Pons (tissue), 1 donor: ENCODE measurements at places on chromosomes 12 and 14.
A peak's percentile ranks its signal among the peaks of the same experiment; 100 is the strongest.

DNA sequence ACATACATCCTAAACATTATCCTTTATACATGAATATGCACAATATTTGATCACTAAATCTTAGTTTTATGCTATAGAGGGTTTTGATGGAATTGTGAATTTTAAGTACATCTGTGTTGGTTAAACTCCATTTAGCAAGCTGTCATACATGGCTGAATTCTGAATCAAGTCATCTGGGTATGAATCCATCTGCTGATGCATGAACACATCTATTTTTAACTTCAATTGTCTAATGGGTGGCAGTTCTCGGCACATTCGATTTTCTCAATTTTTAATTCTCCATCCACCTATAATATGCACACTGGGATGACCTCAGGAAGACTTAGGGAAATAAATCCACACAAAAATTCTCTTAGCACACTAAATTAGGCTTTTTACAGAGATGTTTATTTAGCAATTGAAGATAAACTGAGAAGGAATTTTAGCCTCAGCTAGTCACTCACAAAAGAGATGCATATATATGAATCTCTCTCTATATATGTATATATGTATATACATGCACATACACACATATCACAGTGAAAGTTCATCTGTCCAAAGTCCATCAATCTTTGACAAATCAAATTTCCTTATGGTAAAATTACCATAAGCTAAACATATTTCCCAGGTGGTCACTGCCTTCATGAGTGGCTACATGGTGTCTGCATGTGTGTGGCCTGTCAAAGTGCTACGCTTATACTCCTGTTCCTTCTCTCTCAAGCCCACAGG lies 44.5 kb upstream of the VPS33A start:
- no peak for DNase-seq

- no peak for DNase-seq
Measured at GRCh38 chr12:116099652-116100432, 177.7 kb downstream of the MED13L start.

GRCh38 chr14:60164712-60165546 lies at the start of gene DHRS7:
DHRS7 (minus strand) TSS chr14:60165398; CDS start chr14:60165309, 89 bp downstream.
- peak; percentile 88 for DNase-seq

- DNase-seq = no peak
Measured at GRCh38 chr14:62030387-62030786, 268.2 kb downstream of the SNAPC1 start.

GRCh38 chr12:53624956-53625355 lies 1.2 kb downstream of the ATF7 start:
- peak; percentile 55 for DNase-seq

GRCh38 chr12:66916189-66916588 lies 237.3 kb upstream of the GRIP1 start:
- DNase-seq = no peak

- no peak for DNase-seq
Measured at GRCh38 chr14:57297852-57298251, 29.1 kb downstream of the AP5M1 start.

DNA sequence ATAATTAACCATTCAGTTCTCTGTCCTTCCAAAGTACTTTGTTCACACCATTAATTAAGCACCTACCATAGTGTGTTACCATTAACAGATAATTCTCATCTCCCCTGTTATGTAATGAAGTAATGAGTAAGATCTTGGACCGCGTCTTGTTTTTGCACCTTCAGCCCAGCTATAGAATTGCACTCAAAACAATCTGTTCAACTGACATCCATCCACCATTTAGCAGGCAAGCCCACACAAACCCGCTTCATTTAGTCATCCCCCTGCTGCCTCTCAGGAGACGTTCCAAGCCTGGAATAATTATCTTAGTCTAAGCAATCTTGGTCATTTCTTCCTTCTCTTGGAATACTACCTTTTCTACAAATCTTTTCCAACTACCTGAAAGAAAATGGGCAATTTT lies 74.4 kb downstream of the DUSP16 start:
- DNase-seq = no peak

- DNase-seq = no peak
Measured at GRCh38 chr12:17691369-17691768, 398.6 kb downstream of the RERGL start.

DNA sequence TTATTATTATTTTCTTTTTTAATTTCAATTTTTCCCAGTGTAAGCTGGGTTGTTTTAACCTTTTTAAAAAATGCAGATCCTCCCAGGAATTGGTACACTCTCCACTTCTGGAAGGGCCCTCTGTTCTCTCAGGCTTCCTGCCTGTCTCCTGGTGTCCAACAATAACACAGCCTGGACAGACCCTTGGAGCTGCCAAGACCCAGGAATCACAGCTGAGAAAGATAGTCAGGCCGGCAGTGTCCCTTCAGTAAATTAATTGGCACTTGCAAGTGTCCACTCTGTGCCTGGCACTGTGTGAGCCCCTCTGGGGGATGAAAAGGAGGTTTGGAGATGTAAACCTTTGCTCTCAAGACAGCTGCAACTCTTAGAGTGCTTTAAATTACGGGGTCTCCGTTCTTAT lies 113.3 kb downstream of the SMOC1 start:
- DNase-seq = no peak

DNA sequence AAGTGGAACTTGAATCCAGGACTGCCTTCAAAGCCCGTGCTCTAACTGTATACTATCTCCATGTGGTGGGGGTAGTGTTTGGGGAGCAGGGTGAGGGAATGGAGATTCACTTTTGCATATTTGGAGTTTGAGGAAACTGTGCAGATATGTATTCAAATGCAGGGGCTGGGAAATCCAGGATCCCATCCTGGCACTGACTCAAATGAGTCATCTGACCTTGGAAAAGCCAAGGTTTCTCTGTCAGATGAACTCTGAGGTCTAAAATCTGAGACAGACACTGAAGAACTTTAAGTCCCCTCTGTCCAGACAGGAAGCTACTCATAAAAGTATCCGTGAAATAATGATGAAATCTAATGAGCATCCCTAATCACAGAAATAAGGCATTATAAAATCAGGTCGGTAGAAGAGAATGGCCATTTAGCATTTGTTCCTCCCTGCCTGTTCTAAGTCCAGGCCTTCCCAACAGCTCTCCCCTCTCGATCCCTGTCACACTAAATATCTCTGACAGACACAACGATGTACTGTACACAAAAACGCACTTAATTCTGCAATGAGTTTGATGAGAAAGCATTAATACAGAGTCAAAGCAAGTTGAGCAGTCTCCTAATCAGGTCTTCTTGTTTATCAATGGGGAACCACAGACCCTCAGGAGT lies 14.4 kb downstream of the NIN start:
- no peak for DNase-seq

DNA sequence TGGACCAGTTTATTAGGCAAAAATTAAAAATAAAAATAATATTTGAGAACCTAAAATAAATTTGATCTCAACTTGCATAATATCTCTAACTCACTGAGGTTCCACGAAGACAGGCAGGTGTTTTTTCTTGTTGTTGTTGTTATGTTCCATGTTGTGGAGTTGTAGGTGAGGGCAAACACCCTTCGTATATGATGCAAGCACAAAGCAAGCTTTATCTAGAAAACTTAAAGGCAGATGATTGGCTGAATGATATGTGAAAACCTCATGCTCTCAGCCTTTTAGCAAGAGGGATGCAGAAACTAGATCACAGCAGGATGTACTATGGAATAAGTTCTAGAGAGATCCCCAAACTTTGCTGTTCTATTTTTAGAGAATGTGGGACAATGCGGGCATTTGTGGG lies 502.7 kb downstream of the ETNK1 start:
- DNase-seq = no peak

- no peak for DNase-seq
Measured at GRCh38 chr12:98352218-98352811, 163.1 kb upstream of the TMPO start.

- no peak for DNase-seq
Measured at GRCh38 chr12:25771041-25771440, 187.4 kb upstream of the RASSF8 start.

DNA sequence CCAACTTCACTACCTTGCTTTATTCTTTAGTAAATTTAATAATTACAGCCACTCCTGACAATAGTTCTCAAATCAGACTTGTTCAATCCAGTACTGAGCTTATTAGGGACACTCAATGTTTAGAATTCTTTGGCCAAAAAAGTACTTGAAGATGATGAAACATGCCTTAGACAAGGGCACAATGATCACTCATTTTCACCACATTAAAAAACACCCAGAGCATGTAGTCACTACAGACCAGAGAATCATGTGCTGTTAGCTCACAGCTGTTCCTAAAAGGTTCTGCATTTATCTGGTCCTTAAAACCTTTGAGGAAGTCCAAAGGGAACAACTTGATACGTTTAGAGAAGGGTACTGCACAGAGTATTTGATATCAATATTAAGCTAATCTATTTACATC lies 98.7 kb downstream of the INSM2 start:
- DNase-seq = peak; percentile 11

DNA sequence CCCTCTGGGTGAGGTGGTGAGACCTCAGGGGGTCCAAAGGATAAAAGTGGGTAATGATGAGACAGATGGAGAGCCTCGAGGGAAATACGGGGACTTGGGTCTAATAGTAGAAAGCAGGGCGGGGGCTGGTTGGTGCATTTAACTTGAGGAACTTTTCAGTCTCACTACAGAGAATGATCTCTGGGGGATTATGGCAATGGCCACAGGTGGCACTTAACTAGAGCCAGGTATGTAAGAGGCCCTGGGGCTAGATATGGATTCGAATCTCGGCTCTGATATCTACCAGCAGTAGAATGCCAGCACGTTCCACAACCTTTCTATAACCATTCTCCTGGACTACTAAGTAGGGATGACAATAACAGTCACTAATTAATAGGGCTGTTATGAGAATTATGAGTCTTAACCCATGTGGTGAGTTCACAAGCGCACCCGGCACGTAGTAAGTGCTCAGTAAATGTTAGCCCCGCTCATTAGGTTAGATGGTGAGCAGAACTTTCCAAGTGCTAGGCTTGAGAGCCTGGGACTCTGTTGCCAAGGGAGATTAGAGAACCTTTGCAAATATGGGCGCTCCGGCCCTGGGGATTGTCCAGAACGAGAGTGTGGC lies 888 bp upstream of the PLXNC1 start:
- no peak for DNase-seq

GRCh38 chr14:94875256-94875655 lies 105.3 kb upstream of the GSC start:
- no peak for DNase-seq

DNA sequence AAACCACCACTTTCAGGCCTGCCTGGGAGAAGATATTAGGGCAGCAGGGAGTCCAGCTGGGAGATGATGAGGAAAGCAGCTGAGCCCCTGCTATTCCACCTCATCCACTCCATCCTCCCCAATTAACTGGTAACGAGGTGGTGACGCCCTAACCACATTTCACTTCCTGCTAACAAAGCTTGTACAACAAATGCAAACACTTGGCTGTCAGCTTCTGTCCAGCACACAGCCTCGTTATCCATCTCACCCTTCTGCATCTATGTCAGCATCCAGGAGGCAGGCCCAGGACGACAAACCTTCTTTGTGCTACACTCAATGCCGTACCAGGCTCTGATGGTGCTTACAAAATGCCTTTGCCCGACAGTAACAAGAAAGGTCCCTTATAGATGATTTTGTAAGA lies 225.4 kb downstream of the APAF1 start:
- peak; percentile 99 for DNase-seq

DNA sequence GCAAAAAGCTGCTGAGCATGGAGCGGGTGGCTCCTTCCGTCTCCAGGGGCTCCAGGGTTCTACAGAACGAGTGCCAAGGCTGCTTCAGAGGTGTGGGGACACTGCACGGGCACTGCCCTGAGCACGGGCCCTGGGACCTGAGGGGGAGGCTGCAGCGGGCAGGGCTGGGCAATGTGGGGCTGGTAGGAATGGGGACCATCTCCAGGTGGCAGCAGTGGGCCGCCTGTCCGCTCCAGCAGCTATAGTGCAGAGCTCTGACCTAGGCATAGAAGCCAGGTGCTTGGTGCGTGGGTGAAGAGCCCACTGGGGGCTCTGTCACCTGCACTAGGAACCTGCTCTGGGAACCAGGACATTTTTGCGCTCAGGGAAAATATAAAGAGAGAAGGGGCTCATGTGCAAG lies 22.3 kb downstream of the HDAC7 start:
- no peak for DNase-seq

GRCh38 chr12:89552376-89552775 lies 26.5 kb upstream of the POC1B start:
- no peak for DNase-seq

DNA sequence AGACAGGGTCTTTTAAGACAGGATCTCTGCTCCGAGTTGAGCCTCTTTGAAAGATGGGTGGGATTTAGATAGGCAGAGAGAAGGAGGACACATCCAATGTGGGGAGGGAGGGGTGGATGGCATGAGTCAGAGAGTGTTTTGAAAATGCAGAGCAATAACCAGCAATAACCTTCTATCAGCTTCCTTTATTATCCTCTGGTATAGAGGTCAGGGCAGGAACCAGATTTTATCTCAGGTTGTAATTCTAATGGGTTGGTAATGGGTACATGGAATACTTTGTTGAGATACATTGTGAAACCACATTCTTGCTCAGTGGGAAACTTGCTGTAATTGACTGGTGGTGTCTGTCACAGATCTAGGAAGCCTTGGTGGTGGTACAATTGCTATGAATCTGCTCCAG lies 37.6 kb upstream of the CCDC63 start:
- DNase-seq = no peak

DNA sequence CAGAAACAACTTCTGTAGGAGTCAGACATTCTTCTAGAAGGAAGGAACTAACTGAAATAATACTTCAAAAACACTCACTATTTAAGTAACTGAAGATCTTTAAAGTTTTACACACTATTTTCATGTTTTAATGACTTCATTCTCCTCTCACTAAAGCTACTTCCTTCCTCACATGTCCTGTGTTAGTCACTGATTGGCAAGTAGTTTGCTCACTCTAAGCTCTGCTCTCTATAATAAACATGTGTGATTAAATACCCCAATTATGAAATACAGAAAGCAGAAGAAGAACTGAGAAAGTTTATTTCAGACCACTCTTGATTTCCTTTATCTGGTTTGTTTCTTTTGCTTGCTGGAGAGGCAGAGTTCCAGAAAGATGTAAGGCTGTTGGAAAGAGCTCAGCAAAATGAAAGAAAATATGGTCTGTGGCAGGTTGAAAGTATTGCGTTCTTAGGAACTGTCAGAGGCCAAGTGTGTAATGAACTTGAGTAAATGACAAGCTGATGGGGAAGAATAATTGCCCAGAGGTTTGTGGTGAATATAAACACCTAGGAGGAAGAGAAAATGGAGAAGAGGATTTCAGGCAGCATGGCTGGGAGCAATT lies 522.0 kb upstream of the SEL1L start:
- no peak for DNase-seq

- DNase-seq = no peak
Measured at GRCh38 chr14:50530358-50530757, 2.0 kb downstream of the MAP4K5 start.

DNA sequence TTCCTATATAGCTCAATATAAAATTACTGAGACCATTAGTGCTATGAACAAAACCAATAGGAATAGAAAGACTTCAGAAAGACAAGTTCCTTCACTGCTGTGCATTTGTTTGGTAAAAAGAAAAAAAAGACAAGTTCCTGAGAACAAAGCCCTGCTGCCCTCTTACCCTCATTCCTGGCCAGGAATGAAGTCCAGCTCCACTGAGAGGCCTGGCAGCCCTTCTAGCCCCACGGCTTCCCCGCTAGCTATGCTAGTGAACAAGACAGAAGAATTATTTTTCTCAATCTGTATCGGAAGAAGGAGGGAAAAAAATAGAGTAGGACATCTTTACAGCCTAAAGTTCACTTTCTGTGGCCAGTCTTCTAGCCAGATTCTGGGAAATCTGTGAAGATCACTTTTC lies 1.6 kb downstream of the MFAP5 start:
- no peak for DNase-seq
